ENCODE measurements at places on chromosomes 6 and 20.

DNA sequence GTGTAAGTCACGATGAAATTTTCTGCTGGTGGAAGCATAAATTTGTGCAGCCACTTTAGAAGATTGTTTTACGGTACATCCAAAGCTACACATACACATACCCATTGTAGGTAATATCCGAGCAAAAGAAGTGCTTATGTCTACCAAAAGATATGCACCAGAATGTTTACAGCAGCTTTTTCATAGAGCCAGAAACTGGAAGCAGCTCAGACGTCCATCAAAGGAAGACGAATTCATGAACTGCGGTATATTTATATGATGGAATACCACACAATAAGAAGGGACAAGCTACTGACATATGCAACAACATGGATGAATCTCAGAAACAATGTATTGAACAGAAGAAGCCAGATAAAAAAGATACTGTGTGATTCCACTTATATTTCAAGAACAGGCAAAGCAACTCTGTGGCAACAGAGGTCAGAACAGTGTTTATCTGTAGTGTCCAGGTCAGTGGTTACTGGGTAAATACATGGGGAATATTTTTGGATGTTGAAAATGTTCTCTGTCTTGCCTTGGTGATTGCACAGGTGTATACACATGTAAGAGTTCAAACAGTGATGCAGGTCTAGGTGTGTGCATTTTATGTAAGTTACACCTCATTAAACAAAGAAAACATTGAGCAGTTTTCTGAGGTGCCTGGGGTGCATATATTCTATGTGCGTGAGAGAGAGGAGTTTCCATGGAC is 51.9 kb upstream of the EXOC2 start:
- DNase-seq = no peak

- DNase-seq = no peak
These were observed 51.3 kb upstream of the ARMC2 start for GRCh38 chr6:108796875-108797274.

DNA sequence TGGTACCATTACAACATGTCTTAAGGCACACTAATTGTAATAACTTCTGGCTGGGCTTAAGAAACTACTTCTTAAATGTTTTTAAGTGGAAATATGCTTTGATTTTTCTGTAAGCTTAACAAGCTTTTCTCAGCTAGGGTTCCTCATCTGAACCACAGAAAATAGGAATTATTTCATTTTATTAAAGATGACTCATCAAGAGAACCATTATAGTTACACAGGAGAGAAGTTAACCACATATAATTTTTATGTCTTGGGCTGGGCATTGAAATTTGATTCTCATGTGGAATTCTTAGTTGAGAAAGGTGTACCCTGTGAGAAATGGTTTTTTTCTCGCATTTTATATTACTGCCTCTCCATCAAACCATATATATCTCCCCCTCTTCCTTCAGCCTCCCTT is 75.1 kb downstream of the QKI start:
- no peak for DNase-seq

DNA sequence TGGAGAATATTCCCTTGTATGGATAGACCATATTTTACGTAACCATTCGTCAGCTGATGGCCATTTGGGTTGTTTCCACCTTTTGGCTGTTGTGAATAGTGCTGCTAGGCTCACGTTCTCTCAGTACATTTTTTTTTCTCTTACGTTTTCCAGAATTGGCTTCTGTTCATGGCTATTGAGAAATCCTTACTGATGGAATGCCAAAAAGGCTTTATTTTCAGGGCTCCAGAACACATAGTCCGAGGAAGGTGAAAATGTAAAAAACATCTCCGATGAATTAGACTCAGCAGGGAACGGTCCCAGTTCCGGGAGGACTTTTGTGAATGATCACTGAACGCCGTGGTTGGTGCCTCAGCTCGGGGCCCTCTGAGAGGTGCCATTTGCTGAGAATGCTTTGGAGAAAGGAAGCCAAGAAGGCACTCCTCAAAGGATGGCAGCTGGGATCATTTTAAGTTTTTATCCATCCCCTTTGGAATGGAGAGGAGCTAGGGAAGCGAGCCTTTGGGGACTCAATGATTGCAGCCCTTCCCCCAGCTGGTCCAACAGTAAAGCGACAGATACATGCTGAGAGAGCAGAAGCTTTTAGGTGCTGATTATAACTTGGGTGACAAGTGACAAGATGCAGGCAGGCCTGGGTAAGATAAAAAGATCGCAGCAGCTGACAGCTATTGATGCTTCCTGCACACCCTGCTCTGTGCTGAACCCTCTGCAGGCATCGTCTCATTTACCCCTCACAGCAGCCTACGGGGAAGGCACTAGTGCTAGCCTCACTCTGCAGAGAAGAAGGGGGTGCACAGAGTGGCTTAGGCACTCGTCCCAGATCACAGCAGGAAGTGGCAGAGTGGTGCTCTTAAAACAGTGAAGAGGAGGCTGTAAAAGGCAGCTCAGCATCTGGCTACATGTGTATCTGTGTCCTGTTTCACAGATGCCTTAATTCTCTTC is 133.4 kb upstream of the KCNG1 start:
- DNase-seq = no peak

GRCh38 chr6:80142586-80142985 is 36.1 kb downstream of the BCKDHB start:
- no peak for DNase-seq

DNA sequence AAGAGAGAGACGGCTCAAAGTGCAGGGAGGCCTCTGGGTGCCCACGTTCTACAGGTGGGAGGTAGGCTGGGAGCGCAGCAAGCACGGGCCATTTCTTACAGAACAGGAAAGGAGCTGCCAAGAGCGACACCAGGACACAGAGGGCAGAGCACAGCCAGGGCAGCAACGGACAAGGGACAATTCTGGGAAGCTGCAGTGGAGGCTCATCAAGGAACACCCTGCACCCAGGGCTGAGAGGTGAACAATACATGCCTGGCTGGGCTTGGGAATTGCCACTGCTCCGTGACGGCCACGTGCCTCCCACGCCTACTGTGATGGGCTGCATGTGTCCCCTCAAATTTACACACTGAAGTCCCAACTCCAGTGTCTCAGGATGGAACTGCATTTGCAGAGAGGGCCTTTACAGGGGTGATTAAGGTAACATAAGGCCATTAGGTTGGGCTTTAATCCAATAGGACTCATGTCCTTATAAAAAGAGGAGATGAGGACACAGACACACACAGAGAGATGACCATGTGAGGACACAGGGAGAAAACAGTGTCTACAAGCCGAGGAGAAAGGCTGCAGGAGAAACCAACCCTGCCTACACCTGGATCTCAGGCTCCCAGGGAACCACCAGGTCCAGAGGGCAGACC is 13.6 kb downstream of the SERPINB6 start:
- no peak for DNase-seq
